CD4-positive, alpha-beta T cell treated with Interleukin-4 for 1 hour (primary cell): ENCODE measurements at places on chromosomes 4 and X.
A peak's percentile ranks its signal among the peaks of the same experiment; 100 is the strongest.

- no peak for DNase-seq
Observed at GRCh38 chrX:11664211-11665167, 1.2 kb downstream of the ARHGAP6 start.

DNA sequence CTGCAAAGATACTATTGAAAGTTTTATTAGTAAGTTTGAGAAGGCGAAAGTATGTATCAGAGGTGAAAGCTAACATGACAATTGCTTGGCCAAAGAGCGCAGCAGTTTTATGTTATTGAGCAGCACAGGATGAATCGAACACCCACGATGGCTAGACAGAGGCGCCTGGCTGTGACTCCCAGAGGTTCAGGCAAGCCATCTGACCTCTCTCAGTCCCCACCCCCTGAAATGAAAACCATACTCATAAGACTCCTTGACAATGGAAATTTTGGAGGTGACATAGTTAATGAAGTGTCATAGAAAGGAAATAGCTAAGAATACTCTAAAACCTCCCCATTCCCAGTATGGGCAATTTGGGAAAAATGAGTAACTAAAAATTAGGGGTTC lies 70.6 kb downstream of the MGST2 start:
- DNase-seq = no peak

DNA sequence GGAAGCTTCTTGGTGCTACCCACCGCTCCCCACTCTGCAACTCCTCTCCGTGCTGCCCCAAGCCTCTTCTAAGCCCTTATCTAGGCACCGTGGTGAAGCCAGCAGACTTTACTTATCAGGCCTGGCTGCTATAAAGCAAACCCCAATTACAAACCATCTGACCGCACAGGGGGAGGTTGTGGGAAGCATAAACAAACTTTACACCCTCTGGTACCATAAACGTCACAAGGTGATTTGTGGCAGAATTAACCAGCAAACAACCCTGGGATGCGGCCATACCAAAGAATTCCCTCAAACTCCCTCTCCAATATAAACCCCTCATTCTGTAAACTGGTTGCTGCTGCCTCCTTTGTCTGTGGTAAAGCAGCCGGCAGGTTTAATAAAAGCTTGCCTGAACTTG lies 55.2 kb downstream of the MAGEC2 start:
- no peak for DNase-seq

GRCh38 chrX:63747331-63747730 lies 37.7 kb downstream of the ARHGEF9 start:
- no peak for DNase-seq

- DNase-seq = peak; percentile 22
Observed at GRCh38 chr4:158208963-158209640, 1.2 kb upstream of the TMEM144 start.
